ENCODE measurements at places on chromosomes 11 and 22.

GRCh38 chr11:11979488-11980117 is 28.8 kb downstream of the DKK3 start:
- DNase-seq, result peak; percentile 58

DNA sequence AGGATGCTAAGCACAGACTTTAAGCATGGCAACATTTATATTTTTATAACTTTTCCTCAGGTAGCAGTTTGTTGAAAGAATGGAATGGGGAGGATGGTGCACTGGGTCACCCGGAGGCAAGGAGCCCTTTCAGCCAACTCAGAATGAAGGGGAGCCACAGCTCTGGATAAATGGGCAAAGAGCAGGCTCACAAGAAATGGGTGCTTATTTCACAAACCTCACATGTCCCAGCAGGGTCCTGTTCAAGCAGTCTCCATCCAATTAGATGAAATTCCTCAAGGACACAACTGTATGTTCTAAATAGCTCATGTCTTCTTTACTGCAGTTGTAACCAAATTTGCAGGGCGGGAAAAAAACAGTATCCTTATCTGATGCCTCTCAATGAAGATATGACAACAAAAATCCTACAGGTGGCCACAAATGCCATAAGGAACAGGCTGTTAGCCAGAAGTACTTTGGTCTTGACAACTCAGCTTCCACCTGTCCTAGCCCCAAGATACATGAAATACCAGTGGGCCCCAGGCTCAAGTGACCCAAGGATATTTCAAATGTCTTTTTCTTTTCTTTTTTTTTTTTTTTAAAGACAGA is 48.2 kb downstream of the MAPK1 start:
- no peak for DNase-seq

DNA sequence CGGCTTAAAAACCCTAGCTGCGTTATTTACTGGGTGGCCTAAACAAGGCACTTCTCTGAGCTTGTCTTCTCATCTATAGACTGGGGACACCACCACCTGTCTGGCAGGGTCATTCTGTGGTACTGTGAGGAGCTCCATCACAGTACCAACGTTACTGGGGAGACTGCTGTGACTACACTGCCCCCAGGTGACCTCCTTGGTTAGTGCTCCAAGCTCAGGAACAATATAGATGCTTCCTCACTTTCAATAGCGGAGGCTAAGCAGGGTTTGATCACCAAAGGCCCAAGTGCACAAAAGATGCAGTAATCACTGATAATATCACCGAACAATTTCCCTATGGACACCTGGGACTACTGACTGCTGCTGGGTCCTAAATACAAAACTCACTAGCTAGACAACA is 18.8 kb downstream of the PRPF19 start:
- DNase-seq, result peak; percentile 61

GRCh38 chr11:44589301-44589700 is 23.8 kb downstream of the CD82 start:
- no peak for DNase-seq

DNA sequence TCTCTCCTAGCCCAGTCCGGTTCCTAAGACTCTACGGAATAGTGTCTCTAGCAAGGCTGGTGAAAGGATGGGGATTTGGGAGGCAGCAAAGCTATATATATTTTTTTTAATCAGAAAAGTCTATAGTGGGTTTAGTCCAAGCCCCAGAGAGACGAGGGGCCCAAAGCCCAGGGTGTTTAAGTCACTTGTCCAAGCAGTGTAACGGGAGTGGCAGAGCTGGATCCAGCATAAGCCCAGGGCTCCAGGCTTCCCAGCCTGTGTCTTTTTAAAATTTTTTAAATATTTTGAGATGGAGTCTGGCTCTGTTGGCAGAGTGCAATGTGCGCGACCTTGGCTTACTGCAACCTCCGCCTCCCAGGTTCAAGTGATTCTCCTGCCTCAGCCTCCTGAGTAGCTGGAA is 6.8 kb downstream of the GRIK4 start:
- DNase-seq, result no peak

DNA sequence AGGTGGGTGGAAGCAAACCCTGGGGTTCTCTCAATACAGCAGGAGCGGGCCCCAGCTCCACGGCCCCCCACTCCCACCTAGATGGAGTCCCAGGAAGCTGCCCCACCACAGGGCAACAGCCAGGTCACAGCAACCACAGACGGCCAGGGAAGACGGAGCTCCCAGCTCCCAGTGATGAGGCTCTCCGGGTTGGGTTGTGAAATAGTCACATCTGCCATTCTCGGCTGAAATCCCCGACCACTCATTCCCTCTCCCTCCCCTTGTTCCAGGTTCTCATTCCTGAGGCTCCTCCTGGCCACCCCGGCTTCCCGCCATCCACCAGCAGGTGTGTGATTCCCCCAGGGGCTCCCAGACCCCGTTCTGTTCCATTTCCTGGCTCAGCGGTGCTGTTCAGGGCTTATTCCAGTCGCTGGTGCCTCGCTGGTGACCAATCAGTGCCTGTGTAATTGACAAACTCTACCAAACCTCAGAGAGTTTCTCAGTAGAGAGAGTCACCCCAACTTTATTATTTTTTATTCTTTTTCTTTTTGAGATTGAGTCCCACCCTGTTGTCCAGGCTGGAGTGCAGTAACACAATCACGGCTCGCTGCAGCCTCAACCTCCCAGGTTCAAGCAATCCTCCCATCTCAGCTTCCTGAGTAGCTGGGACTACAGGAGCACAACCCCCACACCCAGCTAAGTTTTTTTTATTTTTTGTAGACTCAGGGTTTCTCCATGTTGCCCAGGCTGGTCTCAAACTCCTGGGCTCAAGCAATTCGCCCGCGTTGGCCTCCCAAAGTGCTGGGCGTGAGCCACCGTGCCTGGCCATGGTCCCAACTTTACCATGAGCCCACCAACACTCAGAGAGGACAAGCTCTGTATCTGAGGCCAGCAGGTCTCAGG is 63.2 kb downstream of the SHANK2 start:
- DNase-seq, result no peak

DNA sequence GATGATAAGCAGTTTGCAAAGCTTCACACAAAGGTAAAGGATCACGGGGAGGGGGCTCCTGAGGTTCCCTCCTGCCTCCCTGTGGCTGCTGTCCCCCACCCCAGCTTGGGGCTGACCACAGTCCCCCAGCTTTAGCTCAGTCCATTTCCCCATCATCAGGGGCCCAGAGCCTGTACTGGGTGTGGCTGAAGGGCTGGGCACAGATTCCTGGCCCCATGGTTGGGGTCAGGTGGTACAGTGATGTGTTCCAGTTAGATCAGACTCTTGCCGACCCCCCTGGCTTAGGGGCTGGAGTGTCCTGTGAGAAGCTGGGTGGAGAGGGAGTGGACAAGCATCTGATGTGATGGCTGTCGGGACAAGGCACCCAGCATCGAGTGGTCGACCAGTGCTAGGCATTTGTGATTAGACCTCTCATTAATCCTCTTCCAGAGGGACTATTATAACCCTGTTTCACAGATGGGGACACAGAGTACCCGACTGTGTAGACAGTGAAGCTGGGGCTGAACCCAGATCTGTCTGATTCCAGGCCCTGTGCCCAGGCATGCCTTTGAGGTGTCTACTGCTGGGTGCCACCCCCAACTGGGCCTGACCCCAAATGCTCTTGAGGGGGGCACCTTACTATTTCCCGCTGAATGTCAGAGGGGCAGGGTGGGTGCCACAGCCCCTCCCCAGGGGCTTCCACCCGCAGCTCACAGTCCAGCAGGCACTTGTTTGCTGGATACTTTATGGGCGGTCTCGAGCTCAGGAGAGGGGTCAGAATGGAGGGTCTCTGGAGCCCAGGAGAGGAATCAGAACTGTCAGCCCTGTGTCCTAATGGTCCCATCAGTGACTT is 4.3 kb downstream of the SHANK3 start:
- DNase-seq, result no peak

- no peak for DNase-seq
These were observed 40.2 kb downstream of the TBC1D22A start for GRCh38 chr22:46802608-46803027.

DNA sequence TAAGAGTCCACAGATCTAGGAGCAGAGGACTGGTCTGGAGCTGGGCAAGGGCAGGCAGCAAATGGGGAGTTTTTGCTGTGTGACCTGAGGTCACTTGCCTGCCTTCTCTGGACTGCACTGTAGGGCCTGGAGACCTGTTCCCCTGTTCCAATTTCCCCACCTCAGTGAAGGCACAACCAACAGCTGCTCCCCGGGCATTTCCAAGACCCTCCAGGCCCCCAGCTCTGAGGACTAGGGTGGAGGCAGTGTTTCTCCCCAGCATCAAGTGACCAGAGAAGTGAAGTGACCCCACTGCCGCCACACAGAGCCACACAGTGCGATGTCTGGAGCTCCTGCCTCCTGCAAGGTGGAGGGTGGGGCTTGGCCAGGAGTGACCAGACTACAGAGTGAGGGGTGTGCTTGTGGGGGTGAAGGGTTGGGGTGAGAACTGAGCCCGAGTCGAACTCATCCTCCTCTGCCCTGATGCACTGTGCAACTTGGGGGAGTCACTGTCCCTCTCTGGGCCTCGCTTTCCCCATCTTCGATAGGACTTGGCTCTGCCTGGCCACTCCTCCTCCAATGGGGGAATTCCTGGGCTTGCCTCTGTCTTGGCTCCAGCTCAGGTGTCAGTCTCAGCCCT is 21.6 kb downstream of the P2RY2 start:
- no peak for DNase-seq

DNA sequence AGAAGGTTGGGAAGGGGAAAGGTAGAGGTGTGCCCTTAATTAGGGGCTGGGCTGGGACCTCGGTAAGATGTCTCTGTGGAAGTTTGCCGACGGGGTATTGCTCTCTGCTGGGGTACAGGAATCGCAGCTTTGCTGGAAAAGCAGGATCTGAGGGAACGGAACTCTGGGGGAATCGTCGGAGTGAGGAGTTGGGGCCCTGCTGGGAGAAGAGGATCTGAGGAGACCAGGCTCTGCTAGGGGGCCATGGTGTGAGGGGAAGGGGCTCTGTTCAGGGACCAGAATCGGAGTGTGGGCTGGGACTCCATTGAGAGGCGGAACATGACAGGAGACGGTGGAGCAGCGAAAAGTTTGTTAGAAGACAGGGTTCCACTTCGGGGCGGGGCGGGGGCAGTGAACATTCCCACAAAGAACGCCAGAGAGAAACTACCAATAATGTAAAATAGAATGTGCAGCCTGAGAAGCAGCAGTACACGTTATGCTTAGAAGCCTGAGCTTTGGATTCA is 456 bp downstream of the AAMDC start:
- DNase-seq, result peak; percentile 27

GRCh38 chr11:109859045-109859724 is 234.0 kb upstream of the ZC3H12C start:
- DNase-seq, result peak; percentile 48

GRCh38 chr11:125591649-125592304 is 875 bp upstream of the STT3A start:
- peak; percentile 64 for DNase-seq

- DNase-seq, result no peak
These were observed 7.6 kb upstream of the LMO1 start for GRCh38 chr11:8271106-8271886.

- DNase-seq, result no peak
These were observed 25.0 kb upstream of the KCNQ1OT1 start for GRCh38 chr11:2724653-2725367.

- no peak for DNase-seq
These were observed 676.7 kb upstream of the ARHGAP42 start for GRCh38 chr11:100010393-100010792.

DNA sequence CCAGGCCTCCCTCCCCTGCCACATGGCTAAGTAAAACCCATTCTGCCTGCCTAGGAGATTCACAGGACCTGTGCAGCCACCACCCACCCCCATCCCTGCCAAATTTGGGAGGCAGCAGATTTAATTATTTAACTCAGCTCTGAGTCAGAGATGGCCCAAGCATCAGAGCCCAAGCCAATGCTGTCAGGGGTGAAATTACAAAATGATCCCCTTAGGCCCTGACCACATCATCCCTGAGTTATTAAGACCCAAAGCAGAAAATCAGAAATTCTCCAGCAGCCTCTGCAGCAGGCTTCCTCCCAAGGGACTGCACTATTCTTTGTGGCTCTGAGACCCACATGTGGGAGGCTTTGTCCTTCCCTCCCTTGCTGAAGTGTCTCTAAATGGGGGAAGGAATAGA is 52.8 kb upstream of the RRAS2 start:
- peak; percentile 87 for DNase-seq

DNA sequence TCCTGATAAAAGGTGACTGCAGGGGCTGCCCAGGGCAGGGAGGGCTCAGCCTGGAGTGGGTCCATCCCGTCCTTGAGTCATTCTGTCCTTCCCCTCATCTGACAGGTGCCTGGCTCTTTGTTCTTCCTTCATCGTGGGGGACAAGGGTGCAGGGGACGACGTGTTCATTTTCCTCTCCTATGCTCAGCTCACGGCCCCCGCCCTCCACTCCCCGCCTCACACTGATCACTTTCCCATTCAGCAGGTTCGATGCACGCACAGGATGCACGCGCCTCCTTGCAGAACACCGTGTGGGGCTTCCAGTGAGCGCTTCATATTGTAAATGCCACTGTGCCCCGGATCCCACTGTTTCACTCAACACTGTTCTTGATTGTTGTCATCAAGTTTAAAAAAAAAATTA is 32.7 kb upstream of the SHANK2 start:
- DNase-seq, result no peak

DNA sequence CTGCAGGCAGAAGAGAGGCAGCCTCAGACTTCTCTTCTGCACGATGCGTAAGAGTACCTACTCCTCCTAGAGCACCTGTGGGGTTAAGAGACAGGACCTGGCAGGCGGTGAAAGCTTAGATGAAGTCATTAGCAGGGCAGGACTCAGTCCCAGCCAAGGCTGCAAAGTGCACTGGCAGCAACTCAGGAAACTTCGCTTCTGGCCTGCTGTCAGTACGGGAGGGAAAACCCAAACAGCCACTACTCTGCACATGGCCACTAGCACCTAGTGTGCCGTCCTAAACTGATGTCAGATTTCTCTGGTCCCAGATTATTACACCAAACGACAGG is 8.8 kb upstream of the KLHL35 start:
- peak; percentile 29 for DNase-seq

DNA sequence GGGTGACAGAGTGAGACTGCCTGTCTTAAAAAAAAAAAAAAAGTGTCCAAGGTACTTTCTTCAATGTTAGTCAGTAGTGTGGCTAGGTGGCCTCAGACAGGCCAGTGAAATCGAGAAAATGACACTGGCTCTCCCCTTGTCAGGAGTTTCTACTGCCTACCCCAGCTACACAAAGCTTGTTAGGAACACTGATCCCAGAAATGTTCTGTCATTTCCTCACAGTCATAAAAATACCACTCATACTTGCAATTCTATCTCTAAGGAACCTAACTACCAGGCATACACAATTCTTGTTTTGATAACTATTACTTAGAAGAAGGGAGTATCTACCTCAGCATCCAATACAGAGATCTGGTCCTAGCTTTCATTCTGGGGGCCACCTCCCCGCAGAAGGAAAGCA is 31.3 kb downstream of the ATP6V1E1 start:
- DNase-seq, result no peak

DNA sequence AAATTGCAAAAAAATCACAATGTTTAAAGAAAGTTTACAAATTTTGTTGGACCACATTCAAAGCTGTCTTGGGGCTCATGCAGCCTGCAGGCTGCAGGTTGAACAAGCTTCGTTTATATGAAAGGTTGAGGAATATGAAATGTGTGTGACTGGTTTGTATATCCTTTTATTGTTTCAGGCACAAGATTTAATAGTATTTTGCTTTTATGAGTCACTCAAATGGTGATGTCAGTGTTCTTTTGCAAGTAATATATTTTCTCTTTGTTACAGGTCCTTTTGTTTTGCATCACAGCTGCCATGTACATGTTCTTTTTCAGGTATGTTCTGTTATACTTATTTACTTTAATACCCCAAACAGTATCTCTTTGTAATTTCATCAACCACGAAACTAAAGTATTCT is 198.6 kb downstream of the TMEM135 start:
- peak; percentile 24 for DNase-seq

Measured in epithelial cell of esophagus (primary cell).